Astrocyte of the spinal cord (primary cell): ENCODE measurements at places on chromosomes 12 and 14.

GRCh38 chr12:113098441-113099028, 37.0 kb downstream of the RASAL1 start:
- peak; percentile 79 for DNase-seq

GRCh38 chr14:69358233-69358963, 39.7 kb downstream of the ERH start:
- no peak for DNase-seq

DNA sequence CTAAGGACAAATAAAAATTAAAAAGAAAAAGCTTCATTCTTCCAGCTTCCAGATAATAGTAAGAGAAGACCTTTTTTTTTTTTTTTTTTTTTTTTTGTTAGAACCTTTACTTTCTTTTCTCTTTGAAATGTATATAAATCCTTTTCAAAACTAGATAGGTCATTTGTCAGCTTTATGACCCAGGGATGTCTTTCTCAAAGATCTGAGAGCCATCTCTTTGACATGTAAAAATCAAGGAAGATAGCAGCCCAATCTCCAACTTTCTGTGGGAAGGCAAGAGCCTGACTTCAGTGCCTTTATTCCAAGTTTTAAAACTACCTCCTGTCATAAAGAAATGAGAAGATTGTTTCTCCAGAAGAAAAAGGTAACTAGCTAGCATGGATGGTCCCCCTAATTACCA, 203.3 kb upstream of the LRFN5 start:
- no peak for DNase-seq

GRCh38 chr12:93419388-93420034, 22.2 kb downstream of the UBE2N start:
- peak; percentile 77 for DNase-seq

DNA sequence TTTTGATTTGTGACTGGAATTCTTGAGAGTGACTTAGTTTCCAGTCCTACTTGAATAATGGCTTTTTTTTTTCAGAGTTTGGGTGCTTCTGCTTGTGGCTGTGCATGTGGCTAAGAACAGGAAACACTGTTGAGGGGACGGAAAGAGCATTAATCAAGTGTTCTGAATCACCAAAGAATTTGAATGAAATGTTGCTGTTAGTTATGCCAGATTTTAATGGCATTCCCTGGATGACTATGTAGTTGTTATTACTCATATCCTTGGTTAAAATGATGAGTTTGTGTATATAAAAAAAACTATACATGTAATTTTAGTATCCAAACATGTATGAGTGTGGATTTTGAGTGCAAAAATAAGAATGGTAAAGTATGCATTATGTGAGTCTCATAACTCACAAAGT, 347.9 kb downstream of the BCAT1 start:
- DNase-seq: peak; percentile 77

- DNase-seq: peak; percentile 8
Observed at GRCh38 chr12:62860501-62861411, 74.2 kb downstream of the PPM1H start.

GRCh38 chr14:96235426-96235825, 20.6 kb upstream of the BDKRB1 start:
- no peak for DNase-seq

- DNase-seq: no peak
Observed at GRCh38 chr14:92470811-92471210, 42.8 kb upstream of the RIN3 start.

- DNase-seq: peak; percentile 25
Observed at GRCh38 chr14:53890611-53891101, 66.0 kb downstream of the BMP4 start.

- DNase-seq: no peak
Observed at GRCh38 chr12:27506645-27507189, 17.3 kb upstream of the PPFIBP1 start.

DNA sequence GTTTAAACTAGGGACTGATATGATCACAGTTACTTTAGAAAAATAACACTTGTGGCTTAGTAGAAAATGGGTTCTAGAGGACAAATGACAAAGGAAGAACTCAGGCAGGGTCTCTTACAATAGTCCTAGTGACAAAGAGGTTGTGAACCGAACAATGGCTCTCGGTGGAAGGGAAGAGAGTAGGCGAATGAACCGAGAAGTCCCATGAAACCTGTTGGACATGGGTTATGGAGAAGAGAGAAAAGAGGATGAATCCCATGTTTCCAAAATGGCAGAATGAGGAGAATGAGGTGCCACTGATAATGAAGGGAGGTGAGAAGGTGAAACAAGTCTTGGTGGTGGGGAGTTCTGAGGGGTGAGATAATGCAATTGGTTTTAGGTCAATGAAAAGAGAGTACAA, 94.1 kb downstream of the PPM1H start:
- no peak for DNase-seq

DNA sequence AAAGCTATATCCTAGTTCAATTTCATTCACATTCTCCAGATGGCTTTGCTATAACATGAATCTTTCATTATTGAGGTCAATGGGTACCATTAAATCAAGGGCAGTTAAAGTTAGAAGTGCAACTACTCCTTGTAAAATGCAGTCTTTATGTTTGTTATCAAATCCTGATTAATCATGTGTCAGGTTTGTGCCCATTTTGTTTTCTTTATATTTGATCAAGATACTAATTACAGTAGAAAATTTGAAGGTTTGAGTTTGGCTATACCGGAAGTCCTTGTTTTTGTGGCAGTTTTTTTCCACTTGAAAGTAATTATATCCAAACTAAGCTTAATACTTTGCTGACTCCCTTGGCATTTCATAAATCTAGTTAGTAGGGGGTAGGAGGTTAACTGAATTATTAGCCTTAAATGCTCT, 513.0 kb downstream of the DIO2 start:
- no peak for DNase-seq

- peak; percentile 62 for DNase-seq
Observed at GRCh38 chr12:127957001-127957660, 309.8 kb upstream of the TMEM132C start.

GRCh38 chr12:42090899-42091298, 53.8 kb downstream of the GXYLT1 start:
- peak; percentile 74 for DNase-seq

DNA sequence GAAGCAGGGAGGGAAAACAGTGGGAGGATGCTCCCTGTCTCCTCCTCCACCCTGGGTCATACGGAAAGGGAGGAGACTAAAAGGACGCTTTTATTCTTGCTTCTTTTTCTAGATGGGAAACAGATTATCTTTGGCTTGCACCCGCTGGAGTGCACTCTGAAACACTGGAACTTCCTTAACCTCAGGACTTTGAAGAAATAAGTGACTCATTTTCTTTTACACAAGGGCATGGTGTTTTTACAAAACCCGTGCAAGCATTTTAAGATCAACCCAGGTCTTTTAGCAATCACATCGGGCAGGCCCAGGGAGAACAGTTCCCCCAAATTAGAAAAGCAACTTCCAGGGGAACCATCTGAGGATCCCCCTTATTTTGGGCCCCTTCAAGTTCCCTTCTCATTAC, 80.9 kb upstream of the TSPAN11 start:
- no peak for DNase-seq

DNA sequence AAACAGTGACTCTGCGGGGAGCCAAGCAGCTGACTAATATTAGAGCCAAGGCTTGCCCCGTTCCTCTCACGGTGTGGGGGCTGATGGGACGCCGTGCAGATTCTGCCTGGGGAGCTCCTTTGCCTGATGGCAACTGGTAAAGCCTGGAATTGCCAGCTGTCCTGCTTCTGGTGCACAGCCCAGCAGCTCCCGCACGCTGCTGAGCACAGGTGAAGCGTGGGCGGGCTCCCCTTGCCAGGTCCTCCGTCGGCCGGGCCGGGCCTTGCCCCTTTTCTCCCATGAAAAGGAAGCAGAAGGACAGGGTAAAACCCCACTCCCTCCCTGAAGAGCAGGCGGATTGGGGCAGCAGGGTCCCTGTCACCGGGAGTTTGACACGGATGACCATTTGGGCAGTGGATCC, 79.0 kb downstream of the WDR20 start:
- DNase-seq: no peak

- peak; percentile 22 for DNase-seq
Observed at GRCh38 chr12:31326736-31327659, 1.0 kb upstream of the SINHCAF start.

GRCh38 chr14:74915426-74915825, 7.6 kb downstream of the RPS6KL1 start:
- DNase-seq: no peak

GRCh38 chr12:117587631-117588287, 226.3 kb upstream of the NOS1 start:
- DNase-seq: peak; percentile 9

- no peak for DNase-seq
Observed at GRCh38 chr14:71638523-71639196, 293.6 kb upstream of the RGS6 start.

- no peak for DNase-seq
Observed at GRCh38 chr12:117662620-117663395, 301.4 kb upstream of the NOS1 start.

DNA sequence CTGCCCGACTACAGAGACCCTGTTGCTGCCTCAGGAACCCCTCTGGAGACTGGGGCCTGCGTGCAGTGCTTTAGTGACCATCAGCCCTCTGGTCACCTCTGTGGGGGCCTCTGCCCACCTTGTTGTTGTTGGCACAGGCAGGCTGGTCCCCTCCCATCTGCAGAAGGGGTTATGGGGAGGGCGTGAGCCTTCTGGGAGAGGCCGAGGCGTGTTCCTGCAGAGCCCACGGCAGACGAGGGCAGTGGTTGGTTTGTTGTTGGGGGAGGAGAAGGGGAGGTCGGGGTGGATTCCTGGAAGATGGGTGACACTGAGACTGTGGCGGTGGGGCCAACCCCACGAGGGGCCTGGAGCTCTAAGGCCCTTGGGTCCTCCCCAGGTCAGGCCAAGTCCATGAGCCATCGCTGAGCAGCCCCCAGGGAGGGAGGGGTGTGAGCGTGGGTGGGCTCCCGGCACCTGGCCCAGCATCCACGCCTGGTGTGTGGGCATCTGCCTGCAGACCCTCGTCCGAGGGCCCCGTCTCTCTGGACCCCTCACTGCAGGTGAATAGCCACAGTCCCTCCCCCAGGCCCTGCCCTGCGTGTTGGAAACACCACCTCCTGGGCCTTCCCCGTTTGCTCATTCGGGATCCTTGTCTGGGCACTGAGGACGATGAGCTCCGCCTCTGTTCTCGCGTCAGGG, 23.6 kb downstream of the FBRSL1 start:
- DNase-seq: no peak

- no peak for DNase-seq
Observed at GRCh38 chr12:9237286-9237685, 29.1 kb upstream of the PZP start.

- peak; percentile 61 for DNase-seq
Observed at GRCh38 chr14:98182393-98183055, 1089.5 kb downstream of the BCL11B start.

DNA sequence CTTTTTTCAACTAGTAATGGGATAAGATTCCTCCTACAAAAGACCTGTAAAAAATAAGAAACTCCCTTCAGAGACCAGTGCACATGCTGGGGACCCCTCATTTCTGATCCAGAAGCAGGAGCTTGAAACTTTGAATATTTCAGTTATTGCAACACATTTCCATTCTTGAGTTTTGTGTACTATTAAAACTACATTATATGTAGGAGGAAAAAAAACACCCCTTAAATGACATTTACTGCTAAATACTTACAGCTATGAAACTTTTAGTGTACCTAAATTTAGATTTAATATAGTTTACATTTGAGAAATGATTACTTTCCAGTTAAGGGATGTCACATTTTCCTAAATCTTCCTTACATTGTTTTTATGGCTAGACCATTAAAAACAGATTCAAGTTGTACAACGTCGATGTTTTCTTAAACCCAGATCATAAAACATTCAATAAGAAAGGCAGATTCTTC, 4.1 kb downstream of the LRIG3 start:
- DNase-seq: no peak

- no peak for DNase-seq
Observed at GRCh38 chr14:80906946-80907345, 34.6 kb downstream of the CEP128 start.

DNA sequence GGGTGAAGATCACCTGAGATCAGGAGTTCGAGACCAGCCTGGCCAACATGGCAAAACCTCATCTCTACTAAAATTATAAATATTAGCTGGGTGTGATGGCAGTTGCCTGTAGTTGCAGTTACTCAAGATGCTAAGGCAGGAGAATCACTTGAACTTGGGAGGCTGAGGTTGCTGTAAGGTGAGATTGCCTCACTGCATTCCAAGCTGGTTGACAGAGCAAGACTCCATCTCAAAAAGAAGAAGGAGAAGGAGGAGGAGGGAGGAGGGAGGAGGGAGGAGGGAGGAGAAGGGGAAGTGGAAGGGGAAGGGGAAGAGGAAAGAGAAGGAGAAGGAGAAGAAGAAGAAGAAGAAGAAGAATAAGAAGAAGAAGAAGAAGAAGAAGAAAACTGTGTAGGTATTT, 17.0 kb downstream of the RNASE10 start:
- no peak for DNase-seq

DNA sequence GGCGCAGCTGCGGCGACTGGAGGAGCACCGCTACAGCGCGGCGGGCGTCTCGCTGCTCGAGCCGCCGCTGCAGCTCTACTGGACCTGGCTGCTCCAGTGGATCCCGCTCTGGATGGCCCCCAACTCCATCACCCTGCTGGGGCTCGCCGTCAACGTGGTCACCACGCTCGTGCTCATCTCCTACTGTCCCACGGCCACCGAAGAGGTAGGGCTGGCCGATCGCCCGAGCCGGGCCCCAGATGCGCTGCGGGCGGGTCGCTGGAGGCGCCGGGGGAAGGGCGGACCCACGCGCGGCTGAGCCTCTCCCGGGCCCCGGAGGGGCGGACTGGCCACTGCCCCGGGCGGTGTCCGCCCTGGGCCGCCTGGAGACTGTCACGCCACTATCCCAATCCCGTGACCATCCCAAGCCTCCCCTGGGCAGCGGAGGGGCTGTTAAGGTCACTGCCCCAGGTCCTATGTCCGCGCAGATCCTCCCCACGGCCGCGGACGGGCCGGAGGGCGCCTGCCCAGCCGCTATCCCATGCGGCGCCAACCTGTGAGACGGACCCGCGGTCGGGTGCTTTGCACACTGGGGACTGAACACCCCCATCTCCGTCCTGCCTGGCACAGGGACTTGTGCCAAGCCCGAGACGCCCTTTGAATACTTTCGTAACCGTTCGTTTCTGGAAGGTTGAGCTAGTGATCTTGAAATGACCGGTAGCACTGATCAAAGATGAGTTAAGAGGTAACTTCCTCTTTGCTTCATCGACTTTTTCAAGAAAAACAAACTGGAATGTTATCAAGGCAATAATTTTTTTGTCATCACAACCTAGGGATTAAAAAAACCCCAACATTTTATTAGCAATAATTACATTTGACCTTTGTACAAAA, 725 bp downstream of the CHPT1 start:
- peak; percentile 26 for DNase-seq

GRCh38 chr14:22932146-22932545, 3.0 kb upstream of the PRMT5 start:
- no peak for DNase-seq

GRCh38 chr12:9851927-9852326, 17.2 kb downstream of the CLEC2B start:
- no peak for DNase-seq
